ENCODE measurements at places on chromosomes 13 and 19.

- DNase-seq: no peak
Measured at GRCh38 chr13:100298691-100299090, 209.8 kb downstream of the PCCA start.

DNA sequence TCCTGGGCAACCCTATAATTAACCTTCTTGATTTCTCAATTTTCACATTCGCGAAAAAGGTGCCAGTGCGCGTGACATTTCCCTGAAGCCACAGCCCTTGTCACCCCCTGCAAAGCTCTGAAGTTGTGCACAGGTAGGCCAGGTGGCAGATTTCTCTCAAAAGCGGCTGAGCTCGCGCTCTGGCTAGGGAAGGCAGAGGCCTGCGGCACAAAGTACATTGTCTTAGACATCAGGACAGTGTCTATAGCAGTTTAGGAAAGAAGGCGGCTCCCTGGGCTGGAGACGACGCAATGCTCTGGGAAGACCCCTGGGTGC lies 42.9 kb upstream of the ZNF14 start:
- DNase-seq: no peak

- no peak for DNase-seq
Measured at GRCh38 chr13:105972306-105972721, 563.1 kb downstream of the EFNB2 start.

DNA sequence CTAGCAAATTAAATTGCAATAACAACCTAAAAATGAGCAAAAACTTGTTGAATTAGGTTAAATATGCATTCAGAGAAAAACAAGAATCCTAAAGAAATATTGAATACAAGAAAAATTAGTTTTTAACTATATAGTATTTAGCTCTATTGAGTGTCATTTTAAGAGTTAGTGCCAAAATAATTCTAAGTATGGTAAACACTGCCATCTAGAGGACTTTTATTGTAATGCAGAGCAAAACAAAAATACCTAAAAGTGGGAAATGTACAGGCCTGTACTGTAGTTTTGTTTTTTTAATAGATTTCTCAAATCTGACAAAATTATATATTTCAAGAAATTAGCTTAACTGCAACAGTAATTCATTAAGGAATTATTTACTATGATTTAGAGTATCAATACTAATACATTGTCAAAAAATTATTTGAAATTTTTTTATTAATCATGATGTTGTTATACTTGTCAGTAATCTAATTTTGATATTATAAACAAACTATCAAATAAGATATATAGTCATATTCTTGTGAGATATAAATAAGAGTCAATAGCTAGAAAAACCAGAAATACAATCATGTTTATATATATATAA lies 8.2 kb upstream of the PCDH9 start:
- DNase-seq: no peak

DNA sequence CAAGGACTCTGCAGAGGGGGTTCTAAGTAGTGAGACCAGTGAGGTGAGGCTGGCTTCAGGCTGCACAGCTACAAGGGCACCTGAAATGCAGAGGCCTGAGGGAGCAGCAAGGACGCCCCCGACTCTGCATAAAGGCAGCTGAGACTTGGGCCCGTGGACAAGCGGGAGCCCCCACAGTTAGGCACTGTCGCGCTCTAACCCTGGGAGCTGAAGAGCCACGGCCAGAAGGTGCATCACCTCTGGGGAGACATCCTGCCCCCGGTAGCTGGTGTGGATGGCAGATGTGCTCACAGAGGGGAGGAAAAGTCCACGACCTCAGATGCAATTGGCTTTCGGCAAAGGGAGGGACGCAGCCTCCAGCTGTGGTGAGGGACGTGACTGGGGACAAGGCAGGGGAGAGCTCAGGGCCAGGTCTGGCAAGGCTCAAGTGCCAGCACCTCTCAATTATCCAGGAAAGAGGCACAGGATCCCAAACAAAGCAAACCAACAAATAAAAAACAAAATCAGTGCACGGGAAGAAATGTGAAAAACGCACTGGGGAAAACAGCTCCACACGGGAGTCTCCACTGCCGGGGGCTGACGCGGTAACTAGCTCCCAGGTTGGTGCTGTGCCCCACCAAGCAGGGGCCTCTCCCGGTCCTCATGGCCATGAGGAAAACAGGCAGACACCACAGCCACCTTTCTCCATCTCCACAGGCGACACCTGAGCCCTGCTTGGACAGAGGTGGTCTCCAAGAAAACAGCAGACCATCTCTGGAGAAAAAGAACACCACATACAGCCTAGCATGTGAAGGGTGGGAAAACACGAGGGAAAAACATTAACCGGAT lies 23.0 kb upstream of the PLPP2 start:
- DNase-seq: no peak

DNA sequence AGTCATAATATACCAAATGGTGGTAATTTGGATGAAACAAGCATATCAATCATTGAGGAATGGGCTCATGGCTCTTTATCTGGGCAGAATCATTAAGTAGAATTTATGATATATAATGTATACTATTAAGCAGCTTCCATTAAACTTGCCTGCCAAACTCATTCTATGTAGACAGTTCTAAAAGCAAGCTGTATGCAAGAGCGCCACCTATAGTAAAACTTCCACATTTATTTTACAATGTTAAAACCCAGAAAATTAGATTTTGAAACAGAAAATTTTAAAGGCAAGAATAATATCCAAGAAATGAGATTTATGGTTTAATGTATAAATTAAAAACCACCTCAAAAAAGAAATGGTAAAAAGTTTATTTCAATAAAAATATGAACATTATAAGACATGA lies 161.5 kb downstream of the MZT1 start:
- no peak for DNase-seq

- no peak for DNase-seq
Measured at GRCh38 chr19:16288544-16288943, 36.1 kb upstream of the KLF2 start.

DNA sequence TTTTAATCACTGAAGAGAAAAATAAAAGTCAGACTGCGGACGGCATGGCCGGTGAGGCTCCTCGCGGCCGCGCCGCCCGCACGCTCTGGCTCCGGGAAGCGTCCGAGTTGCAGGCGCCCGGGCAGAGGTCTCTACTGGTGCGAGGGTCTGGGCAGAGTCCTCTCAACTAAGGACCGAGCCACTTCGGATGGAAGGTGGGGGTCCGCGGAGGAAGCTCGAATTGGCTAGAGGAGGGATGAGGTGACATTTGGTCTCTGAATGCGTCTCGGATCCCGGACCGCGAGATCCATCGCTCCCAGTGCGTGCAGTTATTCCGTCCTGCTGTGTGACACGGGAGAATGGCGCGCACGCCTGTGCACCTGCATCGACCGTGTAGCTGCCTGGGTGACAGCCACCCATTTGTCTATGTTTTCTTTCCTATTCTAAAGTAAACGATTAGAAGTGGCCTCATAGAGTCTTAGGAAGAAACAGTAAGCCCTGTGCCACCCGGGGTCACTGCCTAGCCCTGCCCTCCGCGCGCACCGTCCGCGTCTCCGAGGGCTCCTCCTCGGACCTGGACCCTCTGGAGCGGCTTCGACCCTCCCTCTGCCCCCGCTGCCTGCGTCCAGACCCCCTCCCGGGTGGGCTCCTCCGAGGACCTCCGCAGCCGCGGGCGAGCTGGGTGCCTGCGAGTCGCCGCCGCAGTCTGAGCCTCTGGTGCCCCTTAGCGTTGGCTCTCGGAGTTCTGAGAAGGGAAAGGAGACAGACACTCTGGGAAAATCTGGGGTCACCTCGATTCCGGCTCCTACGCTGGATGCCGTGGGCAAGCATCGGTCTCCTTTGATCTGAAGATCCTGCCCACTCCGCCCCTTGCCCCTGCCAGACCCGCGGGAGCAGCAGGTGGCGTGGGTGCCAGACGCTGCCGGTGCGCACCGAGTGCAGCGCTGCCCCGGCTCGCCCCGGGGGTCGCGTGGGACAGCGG lies 347.4 kb downstream of the LIG4 start:
- peak; percentile 84 for DNase-seq

DNA sequence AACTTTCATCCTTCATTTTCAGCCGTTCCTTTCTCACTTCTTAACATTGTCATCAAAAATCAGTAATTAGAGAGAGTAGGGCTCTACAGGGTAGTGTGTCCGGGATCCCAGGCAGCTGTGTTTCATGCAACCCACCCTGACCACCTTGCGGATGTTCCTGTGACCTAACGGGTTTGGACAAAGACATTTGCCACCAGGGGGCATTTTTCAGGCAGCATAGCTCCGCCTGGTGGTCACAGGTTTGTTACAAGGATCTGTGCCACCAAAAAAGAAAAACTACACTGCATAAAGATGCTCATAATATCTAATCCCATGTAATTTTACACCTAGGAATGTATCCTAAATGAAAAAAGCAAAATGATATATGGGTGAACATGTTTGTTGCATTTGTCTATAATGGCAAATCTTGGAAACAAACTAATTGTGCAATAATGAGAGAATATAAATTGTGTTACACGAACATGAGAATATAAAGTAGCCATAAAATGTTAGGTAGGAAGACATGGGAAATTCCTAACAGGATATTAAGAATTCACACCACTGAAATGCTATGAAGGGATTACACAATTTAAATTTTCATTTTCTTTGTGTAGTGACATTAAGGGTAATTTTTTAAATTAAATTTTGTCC lies 123.0 kb downstream of the SLC7A1 start:
- DNase-seq: no peak

GRCh38 chr13:75405976-75406703 lies 75.8 kb downstream of the TBC1D4 start:
- DNase-seq: no peak

DNA sequence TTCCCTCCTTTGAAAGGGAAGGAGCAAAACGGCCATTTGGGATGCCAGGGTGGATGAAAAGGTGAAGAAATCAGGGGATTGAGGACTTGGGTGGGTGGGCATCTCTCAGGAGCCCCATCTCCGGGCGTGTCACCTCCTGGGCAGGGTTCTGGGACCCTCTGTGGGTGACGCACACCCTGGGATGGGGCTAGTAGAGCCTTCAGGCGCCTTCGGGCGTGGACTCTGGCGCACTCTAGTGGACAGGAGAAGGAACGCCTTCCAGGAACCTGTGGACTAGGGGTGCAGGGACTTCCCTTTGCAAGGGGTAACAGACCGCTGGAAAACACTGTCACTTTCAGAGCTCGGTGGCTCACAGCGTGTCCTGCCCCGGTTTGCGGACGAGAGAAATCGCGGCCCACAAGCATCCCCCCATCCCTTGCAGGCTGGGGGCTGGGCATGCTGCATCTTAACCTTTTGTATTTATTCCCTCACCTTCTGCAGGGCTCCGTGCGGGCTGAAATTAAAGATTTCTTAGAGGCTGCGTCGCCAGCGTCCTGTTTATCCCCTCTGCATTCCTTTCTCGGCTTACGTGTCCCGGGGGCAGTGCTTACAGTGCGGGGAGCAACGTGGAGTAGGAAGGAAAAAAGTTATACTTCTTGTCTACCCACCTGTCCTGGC lies 15.2 kb upstream of the S1PR4 start:
- peak; percentile 82 for DNase-seq

DNA sequence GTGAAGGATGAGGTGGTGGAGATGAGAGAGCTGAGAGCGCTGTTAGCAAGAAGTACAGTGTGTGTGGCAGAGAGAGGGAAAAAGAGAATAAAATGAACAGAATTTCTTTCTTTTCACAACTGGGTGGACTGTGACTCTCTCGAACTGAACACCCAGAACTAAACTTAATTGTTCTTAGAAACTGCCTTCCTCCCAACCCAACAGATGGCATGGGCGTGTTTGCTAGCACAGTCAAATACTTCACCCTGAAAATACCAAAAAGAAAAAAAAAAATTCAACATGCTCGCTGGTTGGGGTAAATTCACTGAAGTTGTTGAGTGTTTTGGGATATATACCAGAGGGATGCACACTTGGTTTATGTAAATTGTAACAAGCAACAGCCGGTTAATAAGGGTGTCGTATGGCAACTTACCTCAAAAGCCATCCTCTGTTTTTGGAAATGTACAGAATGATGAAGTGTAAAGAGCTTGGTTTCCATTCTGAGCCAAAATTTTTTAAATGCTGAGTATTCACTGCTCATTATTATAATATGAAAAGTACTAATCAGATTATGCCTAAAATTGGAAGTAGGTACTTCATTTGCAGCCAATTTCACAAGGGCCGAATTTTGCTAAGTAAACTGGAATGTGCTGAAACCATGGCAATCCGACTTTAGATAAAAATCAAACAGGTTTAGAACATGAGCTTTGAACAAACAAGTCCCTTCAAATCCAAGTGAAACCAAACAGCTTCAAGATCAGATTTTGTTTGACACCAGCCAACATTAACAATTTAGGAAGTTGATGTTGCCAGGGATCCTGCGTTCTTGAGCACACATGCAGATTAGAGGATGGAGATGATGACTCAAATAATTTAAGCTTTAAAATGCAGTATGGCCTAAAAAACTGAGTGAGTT lies 115.8 kb downstream of the ZIC5 start:
- no peak for DNase-seq

DNA sequence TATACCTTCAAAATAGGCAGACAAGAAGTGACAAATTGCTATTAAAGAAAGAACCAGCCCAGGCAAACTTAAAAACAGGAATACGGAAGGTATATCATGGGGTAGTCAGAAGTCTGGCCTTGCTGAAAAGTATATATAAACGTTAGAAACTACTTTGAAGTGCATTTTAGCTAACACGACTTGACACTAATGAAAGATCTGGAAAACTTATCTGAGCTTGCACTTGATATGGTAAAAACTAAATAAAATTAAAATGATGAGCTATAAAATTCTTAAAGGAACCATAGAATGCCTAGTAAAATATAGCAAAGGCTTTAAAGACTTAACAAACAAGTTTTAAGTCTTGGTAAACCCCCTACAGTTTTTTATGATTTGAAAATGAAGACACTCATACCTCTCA lies 795.3 kb upstream of the PCDH20 start:
- no peak for DNase-seq

DNA sequence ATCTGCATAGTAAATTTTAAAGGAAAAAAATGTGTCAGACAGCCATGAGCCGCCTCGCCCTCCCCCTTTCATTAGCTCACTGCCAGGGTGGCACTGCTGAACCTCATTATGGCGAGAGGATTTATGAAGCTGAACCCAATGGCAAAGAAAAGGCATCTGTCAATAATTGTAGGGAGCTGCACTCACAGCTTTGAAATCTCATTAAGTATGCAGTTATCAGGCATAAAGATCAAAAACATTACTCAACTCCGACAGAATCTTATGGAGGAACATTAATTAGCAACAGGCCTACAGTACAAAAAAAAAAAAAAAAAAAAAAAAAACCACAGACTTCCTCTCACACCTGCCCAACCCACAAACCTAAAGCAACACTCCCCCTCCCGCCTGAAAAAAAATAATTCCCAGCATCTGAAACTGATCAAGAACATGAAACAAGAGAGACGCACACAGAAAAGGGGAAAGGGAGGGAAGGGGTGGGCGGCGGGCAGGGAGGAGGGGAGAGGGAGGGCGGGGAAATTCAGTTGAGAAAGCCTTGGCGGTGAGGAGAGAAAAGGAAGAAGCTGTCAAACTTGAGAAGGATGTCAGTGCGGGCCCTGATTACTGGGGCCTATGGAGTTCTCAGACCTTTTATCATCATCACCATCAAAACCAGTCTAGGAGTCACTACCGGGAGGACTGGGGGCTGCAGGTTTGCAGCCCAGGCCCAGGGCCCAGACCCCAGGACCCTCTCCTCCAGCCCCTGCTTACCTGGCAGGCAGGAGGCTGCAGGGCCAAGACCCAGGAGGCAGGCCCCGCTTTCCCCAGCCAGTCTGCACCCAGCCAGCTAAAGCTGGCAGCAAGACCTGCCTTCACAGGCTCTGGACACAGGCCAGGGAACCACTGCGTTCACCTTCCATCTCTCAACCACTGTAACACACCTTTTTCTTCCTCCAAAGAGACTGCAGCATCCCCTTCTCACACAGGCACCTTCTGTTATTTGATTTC lies 8.9 kb downstream of the TSHZ3 start:
- no peak for DNase-seq

GRCh38 chr19:7533281-7533885 lies 2.1 kb upstream of the PNPLA6 start:
- no peak for DNase-seq

Measured in 8988T (cell line).